ENCODE measurements at places on chromosomes 7 and 10.

DNA sequence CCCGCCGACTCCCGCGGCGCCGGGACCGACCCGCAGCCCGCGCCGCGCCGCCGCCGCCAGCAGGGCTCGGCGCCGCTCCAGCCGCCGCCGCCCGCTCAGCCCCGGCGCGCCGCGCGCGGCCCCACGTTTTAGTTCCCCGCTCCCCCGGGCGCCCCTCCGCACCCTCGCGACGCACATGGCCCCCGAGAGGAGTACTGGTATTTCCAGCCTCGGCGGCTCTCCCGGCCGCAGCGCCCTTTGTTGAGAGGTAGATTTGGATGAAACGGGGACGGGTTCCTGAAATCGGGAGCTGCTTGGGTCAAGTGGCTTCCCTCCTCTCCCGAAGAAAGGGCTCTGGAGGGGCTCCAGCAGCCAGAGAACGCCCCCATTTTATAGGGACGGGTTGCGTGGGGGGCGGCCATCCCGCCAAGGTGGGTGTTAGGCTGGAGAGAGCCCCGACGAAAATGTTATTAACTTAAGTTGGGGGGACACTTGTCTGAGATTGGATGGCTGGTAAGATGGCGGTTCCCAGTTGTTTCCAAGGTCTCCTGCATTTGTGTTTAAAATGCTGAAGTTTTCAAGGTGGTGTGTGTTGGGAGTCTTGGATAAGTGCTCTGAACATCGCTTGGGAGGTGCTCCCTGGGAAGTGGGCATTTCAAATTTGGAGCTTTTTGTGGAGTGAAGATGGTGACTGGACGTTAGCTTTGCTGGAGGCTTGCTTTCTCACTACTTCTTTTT lies 1.2 kb downstream of the BMI1 start:
- DNase-seq: peak; percentile 37

- DNase-seq: no peak
Measured at GRCh38 chr10:118041316-118041715, 5.4 kb downstream of the RAB11FIP2 start.

DNA sequence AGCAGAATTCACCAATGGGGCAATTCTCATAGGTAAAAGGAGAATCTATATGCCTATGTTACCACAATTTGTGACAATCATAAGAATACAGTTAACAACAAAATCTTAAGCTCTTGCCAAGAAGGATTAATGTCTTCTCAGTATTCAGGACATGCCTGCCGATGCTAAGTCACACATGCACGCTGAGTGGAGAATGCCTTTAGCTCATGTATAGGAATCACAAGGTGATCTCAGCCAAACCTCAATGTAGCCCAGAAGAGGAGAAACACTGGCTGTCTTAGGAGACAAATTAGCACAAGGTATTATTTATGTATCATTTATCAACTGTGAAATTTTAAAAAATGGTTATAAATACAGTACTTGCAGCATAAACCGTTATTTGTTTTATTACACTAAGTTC lies 2.7 kb downstream of the HTR7 start:
- DNase-seq: no peak

- no peak for DNase-seq
Measured at GRCh38 chr10:97135464-97135863, 50.3 kb downstream of the SLIT1 start.

- DNase-seq: no peak
Measured at GRCh38 chr10:32167450-32167849, 111.2 kb upstream of the KIF5B start.

- no peak for DNase-seq
Measured at GRCh38 chr7:101676956-101677355, 47.9 kb upstream of the MYL10 start.

DNA sequence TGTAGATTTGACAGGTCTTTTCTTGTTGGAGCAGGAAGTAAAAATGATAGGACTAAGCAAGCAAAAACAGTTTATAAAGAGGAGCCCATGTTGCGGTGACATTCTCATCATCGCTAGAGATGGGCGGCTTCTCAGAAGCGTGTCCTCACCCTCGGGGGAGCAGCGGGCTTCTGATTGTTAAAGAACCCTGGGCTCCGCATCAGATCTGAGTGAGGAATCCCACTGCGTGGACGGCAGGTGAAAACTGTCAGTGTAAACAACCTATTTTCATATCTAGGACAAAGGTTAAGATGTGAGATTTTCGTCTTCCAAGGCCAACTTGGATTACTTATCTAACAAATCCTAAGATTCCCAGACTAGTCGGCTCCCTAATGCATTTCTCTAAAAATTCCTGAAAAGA lies 177.6 kb downstream of the ADARB2 start:
- no peak for DNase-seq

DNA sequence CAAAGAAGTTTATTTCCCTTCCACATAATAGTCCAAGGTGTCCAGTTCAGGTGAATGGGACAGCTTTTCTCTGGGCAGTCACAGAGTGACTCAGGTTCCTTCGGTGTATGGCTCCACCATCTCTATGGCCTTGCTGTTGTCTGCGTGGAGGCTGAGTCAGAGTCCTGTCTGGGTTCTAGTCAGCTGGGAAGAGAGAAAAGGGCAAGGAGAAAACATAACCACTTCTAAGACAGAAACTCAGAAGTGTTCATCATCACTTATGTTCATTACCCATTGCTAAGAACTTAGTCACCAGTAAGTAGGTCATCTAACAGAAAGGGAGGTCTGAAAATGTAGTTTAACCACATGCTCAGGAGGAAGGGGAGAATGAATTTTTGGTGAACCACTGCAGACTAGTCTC lies 32.4 kb upstream of the CCDC7 start:
- DNase-seq: no peak

- DNase-seq: no peak
Measured at GRCh38 chr10:62851442-62851841, 35.3 kb upstream of the EGR2 start.

GRCh38 chr7:2982401-2982800 lies 61.3 kb downstream of the CARD11 start:
- DNase-seq: no peak

GRCh38 chr10:29277296-29277695 lies 11.6 kb upstream of the LYZL1 start:
- DNase-seq: no peak

DNA sequence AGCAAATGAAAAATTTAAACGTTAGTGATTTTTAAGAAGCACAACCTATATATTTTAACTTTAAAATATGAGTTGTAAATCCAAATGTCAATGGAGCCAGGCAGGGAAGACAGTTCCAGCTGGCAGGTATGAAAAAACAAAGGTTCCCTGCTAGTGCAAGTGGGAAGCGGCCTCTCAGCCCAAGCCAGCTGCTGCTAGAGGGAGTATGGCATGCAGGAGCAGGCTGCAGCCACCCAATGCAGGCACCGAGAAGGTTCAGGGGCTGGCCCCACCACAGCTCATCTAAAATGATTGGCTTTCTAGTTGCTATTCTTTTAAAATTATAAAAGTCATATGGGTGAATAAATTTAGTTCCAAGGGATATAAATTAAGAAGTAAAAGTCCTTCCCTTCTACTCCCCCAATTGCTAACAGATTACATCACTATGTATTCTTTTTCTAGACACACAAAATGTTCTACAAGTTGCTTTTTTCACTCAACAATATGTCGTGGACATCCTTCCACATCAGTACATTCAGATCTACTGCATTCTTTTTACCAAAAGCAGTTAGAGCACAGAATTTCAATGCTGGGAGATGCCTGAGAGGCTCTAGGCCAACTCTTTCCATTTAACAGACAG lies 69.3 kb downstream of the SGMS1 start:
- DNase-seq: no peak

GRCh38 chr7:143886826-143887477 lies 15.0 kb downstream of the TCAF1 start:
- no peak for DNase-seq

- peak; percentile 43 for DNase-seq
Measured at GRCh38 chr7:79452032-79452494, 1.4 kb downstream of the MAGI2 start.

DNA sequence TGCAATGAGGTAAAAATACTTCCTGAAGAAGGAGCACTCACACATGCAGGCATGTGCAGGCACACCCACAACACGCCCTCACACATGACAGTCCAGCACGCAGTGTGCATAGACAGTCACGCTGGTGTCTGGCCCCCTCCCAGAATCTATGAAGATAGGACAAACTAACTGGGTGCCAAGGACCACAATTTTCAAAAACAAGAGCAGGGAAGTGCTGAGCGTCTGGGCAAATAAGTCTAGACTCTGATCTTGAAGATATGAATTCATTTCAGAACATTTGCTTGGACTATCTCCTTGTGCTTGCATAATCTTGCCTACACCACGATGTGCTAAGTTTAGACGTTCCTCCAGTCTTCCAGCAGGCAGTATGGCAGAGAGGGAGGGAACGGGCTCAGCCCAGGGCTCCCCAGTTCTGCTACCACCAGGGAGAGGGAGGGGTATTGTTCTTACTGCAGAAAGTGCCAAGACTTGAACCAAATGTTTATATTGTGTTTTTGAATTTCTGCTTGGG lies 276.5 kb upstream of the KLF6 start:
- DNase-seq: no peak

GRCh38 chr10:65751218-65751617 lies 1174.6 kb upstream of the LRRTM3 start:
- DNase-seq: no peak

DNA sequence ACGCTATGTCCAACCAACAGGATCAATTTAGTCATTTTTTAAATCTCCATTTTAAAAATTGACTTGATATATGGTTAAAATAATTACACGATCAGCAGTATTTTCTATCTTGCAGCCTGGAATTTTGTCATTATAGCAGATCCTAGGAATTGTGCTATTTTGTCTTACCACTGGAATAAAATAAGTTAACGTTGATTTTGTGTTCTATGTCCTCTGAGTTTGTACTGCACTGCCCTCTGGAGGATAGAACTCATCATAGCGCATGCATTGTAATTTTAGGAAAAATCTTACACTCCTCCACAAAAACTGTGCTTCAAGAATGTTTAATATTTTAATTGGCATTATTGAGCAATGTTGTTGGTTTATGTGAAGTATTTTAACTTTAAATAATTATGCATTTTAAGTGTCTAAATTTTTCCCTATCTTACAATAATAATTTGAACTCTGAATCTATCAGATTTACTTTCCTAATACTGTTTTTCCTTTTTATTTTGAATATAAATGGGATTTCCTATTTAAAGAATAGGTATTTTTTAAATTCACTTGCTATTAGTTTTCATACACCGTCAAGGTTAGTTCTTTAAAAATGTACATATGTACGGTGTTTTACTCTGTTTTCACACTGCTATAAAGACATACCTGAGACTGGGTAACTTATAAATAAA lies 220.1 kb downstream of the PPP1R3A start:
- DNase-seq: no peak

GRCh38 chr10:96991313-96991841 lies 159.3 kb downstream of the LCOR start:
- DNase-seq: no peak

- DNase-seq: no peak
Measured at GRCh38 chr10:112330162-112330561, 43.8 kb upstream of the ACSL5 start.

GRCh38 chr10:129968020-129968852 lies 4.2 kb upstream of the EBF3 start:
- no peak for DNase-seq

DNA sequence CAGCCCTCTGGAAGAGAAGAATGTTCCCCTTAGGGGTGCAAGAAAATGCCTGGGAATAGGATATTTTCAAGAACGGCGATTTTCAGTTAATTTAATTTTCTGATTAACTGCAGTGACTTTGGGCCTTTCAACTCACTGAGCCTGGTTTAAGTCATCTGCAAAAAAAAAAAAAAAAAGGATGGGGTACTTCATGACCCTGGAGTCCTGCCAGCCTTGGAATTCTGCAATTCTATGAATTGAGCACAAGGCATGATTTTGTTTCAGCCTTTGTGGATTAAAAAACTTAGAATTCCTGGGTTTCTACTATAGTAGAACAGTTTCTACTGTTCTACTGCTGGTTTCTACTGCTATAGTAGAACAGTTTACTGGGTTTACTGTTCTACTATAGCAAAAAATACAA lies 58.3 kb upstream of the CALD1 start:
- DNase-seq: no peak

GRCh38 chr10:48703531-48704122 lies 19.0 kb downstream of the WDFY4 start:
- DNase-seq: no peak

DNA sequence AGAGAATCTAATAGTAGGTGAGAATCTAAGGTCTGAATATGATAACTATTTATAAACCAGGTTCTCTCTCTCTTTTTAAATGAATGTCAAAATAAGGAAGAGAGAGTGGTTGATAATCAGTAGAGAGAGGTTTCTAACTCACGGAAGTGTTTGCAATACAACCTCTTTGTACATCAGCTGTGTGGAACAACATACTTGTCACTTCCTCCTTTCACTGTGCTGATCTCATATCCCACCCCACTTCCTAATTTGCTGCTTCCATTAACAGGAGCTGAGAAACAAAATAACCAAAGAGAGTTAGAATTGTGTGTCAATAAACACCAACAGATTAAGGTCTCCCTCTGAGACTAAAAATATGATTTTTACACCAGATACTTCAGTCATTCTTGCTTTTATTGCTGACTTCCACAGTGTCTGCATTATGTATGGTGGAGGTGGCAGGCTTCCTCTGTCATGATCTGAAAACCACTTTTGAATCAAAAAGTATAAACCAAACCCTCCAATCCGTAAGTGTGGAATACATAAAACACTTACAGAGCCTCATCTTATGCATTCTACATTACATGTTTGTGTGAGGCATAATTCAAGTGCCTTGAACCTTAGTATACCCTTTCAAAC lies 25.0 kb downstream of the CACUL1 start:
- no peak for DNase-seq

DNA sequence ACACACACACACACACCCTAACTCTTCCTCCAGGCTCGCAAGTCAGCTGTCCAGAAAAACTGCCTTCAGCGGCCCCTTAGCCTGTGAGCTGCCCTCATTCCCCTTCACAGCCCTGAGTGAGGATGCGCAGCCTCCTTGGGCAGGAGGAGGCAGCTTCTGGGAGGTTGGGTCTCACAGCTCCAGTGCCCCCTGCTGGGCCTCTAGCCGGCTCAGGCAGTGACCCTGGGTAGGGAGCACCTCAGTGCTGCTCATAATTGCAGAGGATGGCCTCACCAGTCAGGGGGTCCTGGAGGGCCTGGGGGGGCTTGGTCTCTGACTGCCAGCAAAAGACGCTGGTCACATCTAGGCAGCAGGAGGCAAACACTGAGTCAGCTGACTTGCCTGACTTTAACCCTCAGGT lies 43.7 kb downstream of the ZNF273 start:
- no peak for DNase-seq

DNA sequence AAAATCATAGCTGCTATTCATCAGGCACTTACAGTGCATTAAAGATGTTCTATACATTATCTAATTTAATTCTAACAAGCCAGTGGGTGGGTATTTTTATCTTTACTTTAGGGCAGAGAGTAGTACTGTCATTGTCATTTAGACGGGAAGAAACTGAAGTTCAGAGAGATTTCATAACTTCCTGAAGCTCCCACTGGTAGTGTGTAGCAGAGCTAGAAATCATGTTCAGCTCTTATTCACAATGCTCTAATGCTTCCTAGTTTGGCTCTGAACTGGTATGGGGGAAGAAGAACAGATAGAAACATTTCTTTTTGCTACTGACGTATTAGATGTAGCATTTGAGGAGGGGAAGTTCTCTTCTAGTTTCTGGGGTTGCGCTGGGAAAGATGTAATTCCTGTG lies 116.7 kb downstream of the CYP26A1 start:
- no peak for DNase-seq
